Trophoblast cell (in vitro differentiated cells and primary cell): ENCODE measurements at places on chromosomes 11 and 22.

DNA sequence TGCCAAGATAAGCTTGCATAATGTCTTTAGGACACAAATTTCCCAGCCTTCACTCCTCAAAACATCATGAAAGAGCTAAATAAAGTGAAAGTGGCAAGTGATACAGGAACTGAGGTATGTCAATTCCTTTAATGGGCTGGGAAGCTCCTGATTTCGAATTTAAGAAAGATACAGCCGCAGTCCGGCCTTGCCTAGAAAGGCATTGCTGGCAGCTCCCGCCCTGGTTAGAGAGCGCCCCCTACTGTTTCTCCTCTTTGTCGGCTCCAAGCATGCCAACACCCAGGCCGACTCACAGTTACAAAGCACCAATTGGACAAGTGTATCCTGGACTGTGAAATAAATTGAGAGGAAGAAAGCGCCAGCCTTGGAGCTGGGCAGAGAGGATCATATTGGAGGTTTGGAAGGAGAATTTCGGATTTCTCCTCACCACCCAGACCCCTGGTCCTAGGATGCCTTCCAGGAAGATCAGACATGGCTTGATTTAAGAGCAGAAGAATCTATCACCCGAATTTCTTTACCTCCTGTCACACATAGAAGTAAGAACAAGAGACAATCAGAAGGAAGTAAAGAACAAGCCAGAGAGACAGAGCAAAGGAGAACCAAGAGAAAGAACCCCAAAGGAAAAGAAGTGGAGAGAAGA lies 84.0 kb downstream of the FAM76B start:
- peak; percentile 88 for DNase-seq

GRCh38 chr22:43275545-43276317 lies 67.4 kb downstream of the SCUBE1 start:
- DNase-seq: peak; percentile 94

GRCh38 chr11:70489276-70489675 lies 90.9 kb downstream of the CTTN start:
- no peak for DNase-seq

DNA sequence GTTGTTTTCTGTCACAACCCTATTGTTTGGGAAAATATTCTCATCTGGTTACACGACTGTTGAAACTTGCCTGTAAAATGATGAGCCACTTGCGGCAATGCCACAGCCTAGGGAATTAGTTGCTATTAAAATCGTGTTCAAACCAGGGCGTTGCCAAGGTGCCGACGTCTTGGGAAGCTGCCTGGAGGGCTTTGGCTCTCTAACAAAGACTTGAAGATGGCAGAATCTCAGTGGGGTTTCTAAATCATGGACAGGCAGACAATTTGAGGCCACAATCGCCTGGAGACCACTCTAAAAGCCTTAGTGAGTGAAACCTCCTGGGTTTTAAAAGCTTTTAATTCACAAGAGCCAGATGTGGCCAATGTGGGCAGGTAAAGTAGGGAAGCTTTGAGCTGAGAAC lies 117.2 kb upstream of the BMAL1 start:
- DNase-seq: no peak

- DNase-seq: no peak
Observed at GRCh38 chr11:39174196-39174595, 2285.3 kb downstream of the LRRC4C start.

DNA sequence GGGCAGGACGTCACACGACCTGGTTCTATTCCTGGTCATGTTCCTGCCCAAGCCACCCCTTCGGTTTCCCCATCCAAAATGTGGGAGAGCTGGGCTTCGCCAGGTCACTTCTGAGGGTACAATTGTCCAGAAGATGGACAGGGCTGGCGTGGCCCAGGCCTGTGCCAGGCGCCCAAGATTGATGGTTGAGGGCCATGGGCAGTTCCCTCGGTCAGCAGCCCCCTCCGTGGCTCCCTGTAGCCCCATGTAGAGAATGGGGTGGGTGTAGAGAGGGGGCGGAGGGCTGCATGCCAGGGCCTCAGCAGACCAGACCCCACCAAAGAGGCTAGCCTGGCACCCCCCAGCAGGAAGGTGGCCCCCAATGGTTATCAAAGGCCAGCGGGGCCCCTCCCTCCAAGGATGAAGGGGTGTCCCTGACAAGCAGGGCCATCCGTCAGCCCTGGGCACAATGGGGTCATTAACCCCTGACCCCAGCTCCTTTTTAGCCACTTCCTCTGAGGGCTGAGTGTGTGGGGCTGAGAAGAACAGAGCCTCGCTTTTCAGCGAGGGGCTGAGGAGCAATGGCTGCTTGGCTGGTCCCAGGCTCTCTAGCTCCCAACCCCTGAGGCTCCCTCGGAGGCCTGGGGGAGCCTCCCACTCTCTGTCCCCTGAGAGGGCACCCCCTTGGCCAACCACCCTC lies 11.0 kb upstream of the PICK1 start:
- no peak for DNase-seq

DNA sequence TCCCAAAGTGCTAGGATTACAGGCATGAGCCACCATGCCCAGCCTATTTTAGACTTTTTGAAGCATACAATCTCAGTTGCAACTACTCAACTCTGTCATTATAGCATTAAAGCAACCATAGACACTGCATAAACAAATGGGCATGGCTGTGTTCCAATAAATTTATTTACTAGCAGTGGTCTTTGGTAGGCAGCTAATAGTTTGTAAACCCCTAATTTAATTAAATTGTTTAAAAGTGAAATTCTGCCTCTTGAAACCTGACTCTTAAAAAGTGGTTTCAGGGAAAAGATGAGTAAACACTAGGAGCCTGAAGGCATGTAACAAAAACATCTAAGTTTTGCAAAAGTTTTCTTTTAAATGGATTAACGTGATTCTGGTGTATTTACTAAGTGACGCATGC lies 1364.5 kb downstream of the LRRC4C start:
- DNase-seq: no peak

DNA sequence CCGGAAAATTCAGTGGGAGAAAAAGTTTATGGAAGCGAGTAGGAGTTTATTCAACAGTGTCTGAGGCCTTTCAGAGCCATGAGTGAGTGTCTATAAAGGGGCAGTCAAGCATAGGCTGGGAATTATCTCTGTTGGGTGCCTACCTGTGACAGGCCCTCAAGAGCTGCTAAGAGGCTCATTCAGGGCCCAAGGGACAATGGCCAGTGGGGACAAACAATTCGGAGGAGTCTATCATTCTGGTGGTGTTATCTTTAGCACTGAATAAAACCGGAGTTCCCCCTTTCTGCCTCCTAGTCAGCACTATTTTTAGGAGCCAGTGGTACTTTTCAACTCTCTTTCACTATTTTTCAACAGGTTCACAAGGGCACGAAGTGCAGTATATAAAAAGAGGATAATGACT lies 89.5 kb upstream of the HTATIP2 start:
- no peak for DNase-seq

GRCh38 chr22:36745301-36745995 lies 30.5 kb downstream of the IFT27 start:
- DNase-seq: no peak

DNA sequence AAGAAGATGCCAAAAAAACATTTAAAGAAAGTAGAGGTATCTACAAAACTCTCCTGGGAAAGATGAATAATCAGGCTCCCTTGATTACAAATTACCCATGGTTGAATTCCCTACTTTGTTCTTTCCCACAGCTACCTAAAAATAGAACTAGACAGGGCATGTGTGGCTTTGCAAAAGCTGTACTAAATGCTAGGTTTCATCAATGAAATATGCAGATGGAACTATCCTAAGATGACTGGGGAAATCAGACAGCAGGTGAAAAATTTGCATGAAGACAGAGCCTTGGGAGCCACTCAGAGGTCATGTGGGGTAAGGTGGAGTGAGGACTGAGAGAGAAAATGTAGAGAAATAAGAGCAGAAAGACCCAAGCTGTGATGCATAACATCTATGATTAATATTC lies 14.7 kb downstream of the LAYN start:
- no peak for DNase-seq

- no peak for DNase-seq
Observed at GRCh38 chr11:118953265-118953664, 2.8 kb upstream of the UPK2 start.

DNA sequence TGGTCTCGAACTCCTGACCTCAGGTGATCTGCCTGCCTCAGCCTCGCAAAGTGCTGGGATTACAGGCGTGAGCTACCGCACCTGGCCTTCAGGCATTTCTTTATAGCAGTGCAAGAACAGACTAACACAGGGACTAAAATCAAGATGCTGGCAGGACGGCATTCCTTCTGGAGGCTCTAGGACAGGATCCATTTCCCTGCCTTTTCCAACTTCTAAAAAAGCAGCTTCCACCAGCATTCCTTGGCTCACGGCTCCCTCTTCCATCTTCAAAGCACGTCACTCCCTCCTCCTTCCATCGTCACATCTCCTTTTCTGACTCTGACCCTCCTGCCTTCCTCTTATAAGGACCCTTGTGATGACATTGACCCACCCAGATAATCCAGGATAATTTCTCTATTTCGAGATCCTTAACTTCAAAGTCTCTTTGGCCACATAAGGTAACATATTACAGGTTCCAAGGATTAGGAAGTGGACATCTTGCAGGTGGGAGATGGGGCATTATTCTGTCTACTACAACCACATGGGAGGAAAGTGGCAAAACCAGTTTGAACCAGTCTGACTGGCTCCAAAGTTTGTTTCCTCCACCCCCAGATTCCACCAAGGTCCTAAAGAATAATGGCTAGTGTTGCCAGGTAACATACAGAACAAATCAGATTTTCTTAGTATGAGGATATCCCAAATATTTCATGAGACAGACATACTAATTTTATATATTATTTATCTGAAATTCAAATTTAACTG lies 172.5 kb downstream of the MN1 start:
- peak; percentile 77 for DNase-seq

DNA sequence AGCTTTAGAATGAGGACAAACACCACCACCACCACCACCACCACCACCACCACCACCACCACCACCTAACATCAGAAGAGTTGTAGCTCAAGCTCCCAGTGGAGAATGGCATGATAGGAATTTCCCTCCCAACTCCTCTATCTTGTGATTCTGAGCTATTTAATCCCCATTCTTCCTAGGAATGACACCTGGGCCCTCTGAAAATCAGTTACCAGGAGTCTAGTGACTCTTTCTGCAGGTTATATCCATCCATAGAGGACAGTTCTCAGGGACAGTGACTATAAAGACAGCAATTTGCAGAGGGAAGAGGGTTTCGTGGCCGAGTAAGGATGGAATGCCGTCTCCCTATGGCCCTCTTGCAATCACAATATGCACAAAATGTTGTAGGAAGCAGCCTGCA lies 27.8 kb downstream of the MYH9 start:
- DNase-seq: no peak

- DNase-seq: no peak
Observed at GRCh38 chr11:105004021-105004420, 18.9 kb downstream of the CASP5 start.

DNA sequence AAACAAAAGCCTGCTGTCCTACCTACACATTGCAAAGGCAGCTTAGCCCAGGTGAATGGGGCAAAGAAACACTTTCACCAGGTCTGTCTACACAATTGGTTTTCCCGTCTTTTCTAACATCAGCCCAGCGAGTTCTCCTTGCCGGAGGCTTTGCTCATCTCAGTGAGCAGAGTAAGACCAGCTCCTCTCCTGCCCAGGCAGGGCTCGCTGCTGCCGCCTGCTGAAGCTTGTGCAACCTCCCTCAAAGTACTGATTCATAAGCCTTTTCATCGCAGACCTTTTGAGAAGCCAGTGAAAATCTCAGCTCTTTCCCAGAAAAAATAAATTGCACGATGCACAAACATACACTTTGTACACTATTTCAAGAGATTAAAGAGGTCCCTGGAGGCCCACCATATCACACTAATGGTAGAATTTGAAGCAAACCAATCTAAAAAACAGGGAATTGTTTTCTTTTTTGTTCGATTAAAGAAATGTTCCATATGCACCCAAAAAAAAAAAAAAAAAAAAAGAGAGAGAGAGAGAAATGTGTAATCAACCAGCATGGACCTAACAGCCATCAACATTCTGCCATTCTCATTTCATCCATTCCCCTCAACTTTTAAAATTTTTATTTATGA lies 328.1 kb upstream of the MPPED2 start:
- DNase-seq: peak; percentile 40

- DNase-seq: peak; percentile 83
Observed at GRCh38 chr11:9664276-9665171, 647 bp downstream of the SWAP70 start.

DNA sequence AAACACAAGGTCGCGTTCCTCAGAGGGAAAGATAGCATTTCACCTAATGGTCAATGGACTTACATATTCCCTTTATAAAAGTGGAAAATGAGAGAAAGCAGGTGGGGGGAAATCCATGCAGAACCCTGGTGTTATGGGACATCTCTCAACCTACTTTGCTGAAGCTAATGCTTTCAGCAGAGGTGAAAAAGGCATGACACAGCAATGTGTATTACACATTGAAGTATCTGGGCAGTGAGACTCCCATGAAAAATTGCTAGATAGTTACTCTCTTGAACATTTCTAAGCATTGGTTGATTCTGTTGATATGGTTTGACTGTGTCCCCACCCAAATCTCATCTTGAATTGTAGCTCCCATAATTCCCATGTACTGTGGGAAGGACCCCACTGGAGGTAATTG lies 60.0 kb upstream of the PICALM start:
- DNase-seq: no peak

- peak; percentile 37 for DNase-seq
Observed at GRCh38 chr11:34065505-34066203, 14.1 kb downstream of the CAPRIN1 start.

DNA sequence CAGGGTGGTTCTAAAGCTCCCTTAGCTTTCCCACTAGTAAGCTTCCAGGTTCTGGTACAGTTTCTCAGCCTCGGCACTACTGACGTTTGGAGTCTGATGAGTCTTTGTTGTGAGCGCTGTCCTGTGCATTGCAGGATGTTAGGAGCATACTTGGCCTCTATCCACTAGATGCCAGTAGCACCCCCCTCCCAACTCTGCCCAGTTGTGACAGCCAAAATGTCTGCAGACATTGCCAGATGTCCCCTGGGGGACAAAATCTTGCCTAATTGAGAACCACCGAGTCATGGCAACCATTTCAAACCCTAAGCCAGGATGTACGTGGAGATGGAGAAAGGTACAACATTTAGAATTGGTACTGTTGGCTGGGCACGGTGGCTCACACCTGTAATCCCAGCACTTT lies 68.7 kb downstream of the PTPRJ start:
- no peak for DNase-seq

- DNase-seq: no peak
Observed at GRCh38 chr11:16015741-16016467, 340.4 kb downstream of the SOX6 start.

GRCh38 chr11:74633406-74634393 lies 41.3 kb downstream of the POLD3 start:
- peak; percentile 95 for DNase-seq

DNA sequence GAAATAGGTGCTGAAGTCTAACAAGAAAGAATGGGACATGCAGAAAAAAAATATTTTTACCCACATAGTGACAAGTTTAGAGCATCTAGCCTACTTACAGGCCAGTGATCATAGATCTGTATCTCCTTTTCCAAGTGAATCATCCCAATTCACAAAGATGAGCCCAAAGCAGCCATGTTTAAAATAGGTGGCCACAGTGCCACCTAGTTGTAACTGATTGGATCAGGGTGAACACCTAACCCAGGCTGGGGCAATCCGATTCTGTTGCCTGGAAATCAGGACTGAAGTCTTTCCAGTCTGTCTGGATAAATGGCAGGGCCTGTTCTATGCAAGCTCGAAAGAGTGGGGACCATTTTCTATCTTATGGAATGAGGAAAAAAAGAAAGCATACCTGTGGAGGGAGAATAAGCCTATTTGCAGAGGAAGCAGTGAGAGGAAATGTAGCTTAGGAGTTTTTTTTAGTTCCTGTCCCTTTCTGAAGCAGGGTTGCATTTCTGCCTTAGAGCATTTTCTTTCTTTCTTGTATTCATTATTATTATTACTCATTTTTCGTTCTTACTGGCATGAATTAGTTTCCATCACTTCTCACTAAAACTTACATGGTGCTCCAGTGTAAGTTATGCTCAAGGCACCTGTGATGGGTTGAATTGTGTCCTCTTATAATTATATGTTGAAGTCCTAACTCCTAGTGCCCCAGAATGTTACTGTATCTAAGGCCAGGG lies 113.2 kb upstream of the RAG2 start:
- no peak for DNase-seq
